H9 (cell line): ENCODE measurements at places on chromosomes 1 and 21.

- DNase-seq = no peak
Observed at GRCh38 chr1:234603221-234604204, 6.5 kb downstream of the IRF2BP2 start.

DNA sequence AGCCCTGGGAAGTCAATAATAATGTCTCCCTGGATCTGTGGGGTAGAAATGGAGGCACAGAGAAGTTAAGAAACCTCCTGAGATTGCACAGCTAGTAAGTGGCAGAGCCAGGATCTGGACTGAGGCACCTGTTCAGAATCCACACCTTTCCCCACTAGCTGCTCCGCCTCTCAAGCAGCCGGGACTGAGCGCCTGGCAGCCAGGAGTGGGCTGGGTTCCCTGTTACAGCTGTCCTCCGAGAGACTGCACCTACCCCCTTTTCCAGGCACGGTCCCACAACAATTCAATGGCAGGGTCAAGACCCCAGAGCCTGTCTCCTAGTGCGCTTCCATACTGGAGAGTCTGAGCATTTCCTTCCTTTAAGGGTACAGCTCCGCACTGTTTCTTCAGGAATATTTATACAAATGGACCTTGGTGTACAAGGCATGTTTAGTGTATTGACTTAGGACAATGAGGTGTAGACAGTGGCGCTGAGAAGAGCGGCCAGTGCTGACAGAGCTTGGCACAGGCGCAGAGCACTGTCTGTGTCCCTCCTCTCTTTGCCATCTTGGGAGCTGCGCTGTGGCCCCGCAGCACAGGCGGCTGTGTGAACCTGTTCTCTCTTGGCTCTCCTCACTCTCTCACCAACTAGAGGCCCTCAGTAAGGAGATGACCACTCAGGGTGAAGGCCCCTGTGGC, 24.4 kb downstream of the GRHL3 start:
- no peak for DNase-seq

DNA sequence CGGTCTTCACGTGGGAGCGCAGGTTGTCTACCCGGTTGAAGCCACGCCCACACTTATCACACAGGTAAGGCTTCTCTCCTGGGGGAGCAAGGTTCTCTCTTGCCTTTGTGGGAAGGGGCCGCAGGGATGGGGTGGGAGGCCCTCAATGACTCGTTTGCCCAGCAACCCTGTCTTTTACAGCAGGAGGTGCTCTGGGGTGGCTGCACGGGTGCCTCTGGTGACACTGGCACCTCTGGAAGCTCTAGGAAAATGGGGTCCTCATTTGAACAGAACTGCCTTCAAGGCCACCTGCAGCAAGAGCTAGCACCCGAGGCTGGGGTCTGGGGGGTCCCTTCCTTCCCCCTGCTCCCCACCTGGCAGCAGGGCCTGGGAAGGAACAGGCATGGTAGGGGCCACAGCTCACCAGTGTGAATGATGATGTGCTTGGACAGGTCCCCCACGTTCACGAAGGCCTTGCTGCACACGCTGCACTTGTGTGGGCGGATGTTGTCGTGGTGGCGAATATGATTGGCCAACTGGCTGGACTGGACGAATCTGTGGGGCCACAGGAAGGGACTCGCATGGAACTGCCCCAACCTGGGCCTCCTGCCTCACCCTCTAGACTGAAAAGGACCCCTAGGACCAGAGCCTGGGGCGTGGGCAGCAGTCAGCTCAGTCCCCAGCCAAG, 33.1 kb downstream of the ZBTB17 start:
- no peak for DNase-seq

- no peak for DNase-seq
Observed at GRCh38 chr1:183432548-183432875, 14.3 kb upstream of the NMNAT2 start.

DNA sequence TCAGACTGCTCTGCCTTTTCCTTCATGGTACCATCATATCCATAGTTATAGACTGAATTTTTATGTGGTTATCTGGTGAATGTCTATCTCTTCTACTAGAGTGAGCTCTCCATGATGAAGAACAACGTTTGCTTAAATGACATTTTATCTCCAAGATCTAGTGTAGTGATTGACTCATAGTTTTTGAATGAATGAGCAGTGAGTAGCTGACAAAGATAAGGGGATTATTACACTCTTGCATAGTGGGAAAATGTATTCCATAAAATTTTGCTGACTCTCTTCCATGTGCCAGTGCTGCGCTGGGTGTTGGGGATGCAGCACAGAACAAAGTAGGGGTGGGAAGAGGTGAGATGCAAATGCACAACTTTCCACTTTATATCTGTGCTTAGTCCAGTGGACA, 147.7 kb downstream of the TGFB2 start:
- no peak for DNase-seq

GRCh38 chr1:231200388-231201031, 38.7 kb downstream of the TRIM67 start:
- DNase-seq = no peak

DNA sequence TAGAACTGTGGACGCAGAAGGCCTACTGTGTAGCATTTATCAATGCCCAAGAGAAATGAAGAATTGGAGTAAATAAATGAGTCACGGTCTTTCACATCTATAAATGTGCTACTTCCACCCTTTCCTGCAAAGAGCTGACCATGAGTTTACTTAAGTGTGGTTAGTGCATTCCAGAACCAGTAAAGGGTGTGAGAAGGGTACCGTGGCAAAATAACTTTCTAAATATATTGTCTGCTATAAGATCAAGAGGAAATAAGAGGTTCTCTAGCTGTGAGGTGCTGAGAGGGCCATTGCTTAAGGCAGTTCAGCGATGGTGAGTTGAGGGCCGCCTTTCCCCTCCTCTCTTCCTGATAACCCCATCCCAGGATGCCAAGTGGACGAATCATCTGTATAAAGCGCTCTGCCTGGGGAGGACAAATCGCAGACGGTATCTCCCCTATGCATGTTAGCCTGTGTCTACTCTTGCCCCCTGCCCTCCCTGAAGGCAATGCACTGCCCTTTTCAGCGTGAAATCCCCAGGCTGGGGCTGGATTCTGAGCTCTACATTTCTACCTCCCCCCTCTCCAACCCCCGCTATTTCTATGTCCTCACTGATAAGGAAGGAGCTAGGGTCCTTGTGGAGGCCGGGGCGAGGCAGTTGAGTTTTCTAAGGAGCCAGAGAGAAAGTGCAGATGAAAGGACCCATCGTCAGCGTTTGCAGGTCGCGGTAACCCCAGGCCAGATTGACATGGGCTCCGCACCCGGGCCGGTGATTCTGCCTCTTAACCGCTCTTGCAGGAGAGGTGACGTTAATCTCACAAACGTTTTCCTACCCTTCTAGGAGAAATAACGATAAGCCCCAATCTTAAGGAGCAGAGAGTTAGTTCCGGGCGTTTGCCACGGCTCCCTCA, 1.5 kb upstream of the NCAM2 start:
- peak; percentile 31 for DNase-seq

- no peak for DNase-seq
Observed at GRCh38 chr21:36263797-36264196, 56.2 kb upstream of the MORC3 start.

- no peak for DNase-seq
Observed at GRCh38 chr1:222702210-222702609, 10.1 kb downstream of the AIDA start.

- DNase-seq = no peak
Observed at GRCh38 chr1:213397638-213398037, 346.6 kb downstream of the RPS6KC1 start.
